ENCODE measurements at places on chromosomes 12 and 14.

GRCh38 chr14:69713209-69713781, 53.6 kb upstream of the SRSF5 start:
- DNase-seq = no peak

GRCh38 chr12:89965993-89966392, 257.4 kb upstream of the ATP2B1 start:
- DNase-seq = no peak

DNA sequence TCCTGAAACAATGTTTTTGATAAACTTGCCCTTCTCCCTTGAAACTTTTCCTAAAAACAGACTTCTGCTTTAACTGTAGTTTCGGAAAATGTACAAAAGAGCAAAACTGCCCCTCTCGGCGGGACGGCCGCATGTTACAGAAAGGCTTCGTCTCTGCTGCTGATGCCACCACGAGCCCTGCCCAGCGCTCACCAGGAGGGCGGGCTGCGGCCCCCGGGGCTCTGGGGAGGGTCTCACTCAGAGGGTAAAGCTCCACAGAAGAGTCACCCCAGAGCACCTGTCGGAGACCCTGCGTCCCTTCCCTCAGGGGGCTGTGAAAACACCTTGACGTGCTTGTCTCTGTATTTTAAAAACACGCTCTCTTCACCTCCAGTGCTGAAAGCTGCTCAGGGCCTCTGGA, 12.5 kb upstream of the GOLGA3 start:
- DNase-seq = no peak

- DNase-seq = no peak
Observed at GRCh38 chr14:55074662-55075061, 23.2 kb downstream of the MAPK1IP1L start.

- no peak for DNase-seq
Observed at GRCh38 chr12:39682689-39683477, 63.3 kb upstream of the ABCD2 start.

- DNase-seq = no peak
Observed at GRCh38 chr12:107875786-107876185, 101.3 kb downstream of the ASCL4 start.

- DNase-seq = no peak
Observed at GRCh38 chr14:30484976-30485375, 74.0 kb upstream of the G2E3 start.

DNA sequence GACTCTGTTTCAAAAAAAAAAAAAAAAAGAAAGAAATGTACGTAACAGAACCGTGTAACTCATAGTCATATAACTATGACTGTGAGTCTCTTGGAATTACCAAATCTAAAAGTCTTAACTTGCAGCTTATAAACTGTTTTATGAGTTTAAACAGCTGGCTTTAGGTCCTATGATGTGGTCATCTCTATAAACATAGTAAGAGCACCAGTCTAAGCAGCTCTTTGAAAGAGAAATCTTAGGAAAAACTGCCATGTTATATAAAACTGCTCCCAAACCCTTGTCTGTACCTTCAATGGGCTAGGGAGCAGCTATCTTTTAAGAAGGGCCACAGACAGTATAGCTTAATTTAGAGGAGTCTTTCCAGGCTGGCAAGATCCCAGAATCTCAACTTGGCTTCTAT, 115.5 kb upstream of the AEBP2 start:
- no peak for DNase-seq

GRCh38 chr12:111166779-111167540, 201.9 kb downstream of the PHETA1 start:
- peak; percentile 40 for DNase-seq

DNA sequence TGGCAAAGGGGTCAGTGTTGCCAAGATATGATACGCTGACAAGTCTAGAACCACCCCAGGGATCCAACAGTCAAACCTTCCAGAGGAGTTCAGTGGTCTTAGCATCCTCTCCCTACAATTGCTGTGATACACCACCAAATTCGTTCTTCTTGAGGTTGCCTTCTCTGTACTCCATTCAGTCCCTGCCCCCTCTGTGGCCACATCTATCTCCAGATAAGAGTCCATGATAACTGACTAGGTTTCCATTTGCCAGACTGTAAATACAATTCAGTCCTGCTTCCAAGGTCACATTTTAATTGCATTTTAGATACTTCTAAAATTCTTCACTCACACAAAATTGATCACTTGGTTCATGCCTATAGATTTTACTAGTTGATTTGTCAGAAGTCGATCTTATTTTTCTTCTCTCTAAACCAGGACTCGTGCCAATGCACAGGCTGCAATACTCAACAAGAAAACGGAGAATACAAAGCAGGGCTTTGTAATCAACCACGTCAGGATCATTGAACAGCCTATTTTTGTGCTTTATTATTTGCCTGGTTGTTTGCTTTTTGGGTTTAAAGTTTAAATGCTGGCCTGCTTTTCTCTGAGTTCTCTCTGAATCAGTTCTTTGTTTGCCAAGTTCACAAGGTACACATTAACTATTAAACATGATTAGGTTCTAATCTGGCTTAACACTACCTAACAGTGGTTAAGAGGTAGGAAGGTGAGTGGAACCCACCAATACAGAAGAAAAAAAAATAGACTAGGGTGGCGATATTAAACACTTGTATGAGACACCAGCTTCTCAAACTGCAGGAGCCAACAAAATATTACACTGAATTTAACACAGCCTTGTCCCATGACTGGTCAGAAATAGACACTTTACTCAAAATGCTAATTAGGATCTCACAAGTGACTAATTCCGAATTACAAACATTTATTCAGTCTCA, 5.3 kb upstream of the TSPAN8 start:
- DNase-seq = no peak

GRCh38 chr14:35333264-35333730, 41.1 kb downstream of the PSMA6 start:
- no peak for DNase-seq

- DNase-seq = no peak
Observed at GRCh38 chr12:104844123-104844522, 114.0 kb downstream of the SLC41A2 start.

GRCh38 chr12:24023081-24023480, 73.6 kb upstream of the SOX5 start:
- DNase-seq = no peak

DNA sequence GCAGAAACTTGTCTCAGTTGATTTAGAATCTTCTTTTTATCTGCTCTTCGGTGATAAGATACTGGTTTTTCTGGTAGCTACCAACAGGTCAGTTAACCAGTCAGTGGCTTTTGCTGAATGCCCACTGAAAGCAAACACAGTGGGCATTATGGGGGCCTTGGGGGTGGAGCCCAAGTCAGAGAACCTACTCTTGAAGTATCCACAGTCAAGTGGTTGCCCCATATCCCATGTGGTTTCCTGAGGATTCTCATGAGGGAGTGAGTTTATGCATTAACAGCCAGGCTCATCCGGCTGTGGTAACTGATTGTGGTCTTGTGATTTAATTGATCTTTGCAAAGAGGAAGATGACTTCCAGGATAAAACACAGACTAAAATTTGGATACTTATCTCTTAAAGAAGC, 83.7 kb downstream of the ST8SIA1 start:
- no peak for DNase-seq

DNA sequence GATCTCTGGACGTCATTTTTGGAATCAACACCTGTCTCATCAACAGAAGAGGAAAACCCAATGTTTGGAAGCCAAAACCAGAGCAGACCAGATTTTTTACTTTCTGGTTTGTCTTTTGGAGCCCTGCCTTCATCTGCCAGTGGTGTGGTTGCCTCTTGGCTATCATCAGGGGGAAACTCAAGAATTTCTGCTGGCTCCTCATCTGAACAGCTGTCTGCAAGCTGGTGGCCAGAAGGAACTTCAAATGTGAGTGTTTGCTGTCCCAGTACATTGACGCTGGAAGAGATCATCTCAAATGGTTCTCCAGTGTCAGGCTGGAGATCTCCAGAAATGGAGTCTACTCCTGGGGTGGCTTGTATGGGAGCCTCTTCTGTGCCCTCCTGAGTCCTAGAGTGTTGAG, 13.8 kb downstream of the PLD4 start:
- no peak for DNase-seq

GRCh38 chr14:24135584-24135833, 485 bp upstream of the PSME1 start:
- DNase-seq = no peak

GRCh38 chr14:42488965-42489364, 882.3 kb downstream of the LRFN5 start:
- no peak for DNase-seq

DNA sequence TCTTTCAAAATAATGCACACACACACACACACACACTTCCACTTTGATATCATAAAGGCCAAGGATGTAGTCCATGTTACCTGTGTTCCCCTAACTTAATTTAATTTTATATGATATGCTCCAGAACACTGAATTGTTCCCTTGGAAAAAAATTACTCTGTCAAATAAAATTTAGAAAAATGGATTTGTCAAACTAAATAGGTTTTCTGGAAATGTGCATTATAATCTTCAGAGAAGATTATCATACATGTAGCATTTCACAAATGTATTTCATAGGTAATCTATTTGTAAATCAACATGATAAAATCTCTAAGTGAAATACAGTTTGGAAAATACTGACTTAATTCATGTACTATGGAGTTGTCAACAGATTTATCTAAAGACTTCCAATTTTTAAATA, 68.6 kb downstream of the CNTN1 start:
- no peak for DNase-seq

DNA sequence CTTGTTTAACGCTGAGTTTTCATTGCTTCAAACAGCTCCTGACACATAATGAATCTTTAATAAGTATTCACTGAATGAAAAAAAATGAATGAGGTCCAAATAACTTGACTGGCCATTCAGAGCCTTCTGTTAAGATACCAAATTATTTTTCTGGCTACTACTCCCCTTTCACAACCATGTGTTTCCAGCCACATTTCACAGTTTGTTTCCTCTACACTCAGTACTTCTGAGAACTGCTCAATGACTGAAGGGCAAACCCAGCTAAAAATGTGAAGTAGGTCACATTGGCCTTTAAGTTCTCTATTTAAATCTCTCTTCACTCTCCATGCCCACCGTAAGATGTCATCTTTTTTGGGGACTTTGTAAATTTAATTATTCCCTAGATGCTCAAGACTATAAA, 78.4 kb upstream of the KRR1 start:
- DNase-seq = no peak

DNA sequence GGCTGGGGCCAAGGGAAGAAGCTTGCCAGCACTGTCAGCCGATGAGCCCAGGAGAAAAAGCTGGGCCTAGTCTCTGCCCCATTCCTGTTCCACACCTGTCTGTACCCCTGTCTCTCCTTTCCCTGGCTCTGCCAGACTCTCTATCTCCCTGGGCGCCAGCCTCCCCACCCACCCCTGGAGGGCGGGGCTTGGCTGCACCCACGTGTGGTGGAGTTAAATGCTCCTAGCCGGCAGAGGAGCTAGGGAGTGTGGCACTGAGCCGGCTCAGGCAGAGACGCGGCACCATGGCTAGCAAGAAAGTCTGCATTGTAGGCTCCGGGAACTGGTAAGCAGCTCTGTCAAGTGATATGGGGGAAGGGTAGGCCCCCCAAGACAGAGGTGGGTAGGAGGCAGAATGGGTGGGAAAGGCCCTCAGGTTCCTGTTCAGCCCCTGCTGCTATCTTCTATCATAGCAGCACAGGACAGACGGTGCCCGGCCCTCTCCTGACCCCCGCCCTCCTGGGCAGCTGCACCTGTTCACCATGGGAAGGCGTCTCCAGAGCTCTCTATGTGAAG, at the start of gene GPD1:
GPD1 (plus strand) TSS at position 242 of the 555 bp plus-strand sequence; CDS start at position 285, 43 bp downstream.
- DNase-seq = peak; percentile 51

- peak; percentile 74 for DNase-seq
Observed at GRCh38 chr14:74905595-74906142, 17.4 kb downstream of the RPS6KL1 start.

GRCh38 chr12:99809909-99810308, 162.4 kb downstream of the GARIN6 start:
- no peak for DNase-seq

GRCh38 chr12:97559267-97559666, 96.7 kb downstream of the RMST start:
- no peak for DNase-seq

DNA sequence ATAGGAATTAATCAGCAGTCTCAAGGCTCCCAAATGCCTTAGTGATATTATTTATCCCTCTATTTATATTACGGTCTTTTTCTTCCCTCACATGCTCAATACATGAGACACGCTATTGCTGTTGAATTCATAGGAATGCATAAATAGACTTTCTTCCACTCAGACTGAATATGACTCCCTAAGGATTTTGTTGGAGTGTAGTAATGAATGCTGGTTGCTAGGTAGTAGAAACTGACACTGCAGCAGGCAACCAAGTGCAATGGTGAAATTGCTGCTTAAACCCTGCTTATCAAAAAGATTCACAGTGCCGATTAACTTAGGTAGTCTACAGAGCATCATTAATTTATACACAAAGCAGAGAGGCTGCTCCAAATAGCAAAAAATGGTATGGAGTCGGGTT, 168.2 kb downstream of the KCNC2 start:
- no peak for DNase-seq

DNA sequence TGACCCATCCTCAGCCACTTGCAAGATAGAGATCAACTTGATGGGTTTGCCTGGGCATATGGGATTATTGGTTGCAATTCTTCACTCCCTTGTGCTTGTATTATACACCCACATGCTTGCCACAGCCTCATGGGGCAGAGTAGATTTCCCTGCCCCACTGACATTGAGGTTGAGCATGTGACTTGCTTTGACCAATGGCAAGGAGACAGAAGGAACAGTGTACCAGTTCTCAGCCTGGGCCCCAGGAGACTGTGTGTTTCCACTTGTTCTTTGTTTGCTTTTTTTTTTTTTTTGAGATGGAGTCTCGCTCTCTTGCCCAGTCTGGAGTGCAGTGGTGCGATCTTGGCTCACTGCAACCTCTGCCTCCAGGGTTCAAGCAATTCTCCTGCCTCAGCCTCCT, 31.8 kb downstream of the CALM1 start:
- no peak for DNase-seq

- DNase-seq = no peak
Observed at GRCh38 chr14:92659765-92660561, 88.5 kb downstream of the LGMN start.

- DNase-seq = no peak
Observed at GRCh38 chr14:36430169-36430568, 89.9 kb downstream of the NKX2-1 start.

- no peak for DNase-seq
Observed at GRCh38 chr12:56724701-56724971, 463 bp downstream of the NACA start.

- DNase-seq = peak; percentile 91
Observed at GRCh38 chr14:23068789-23069412, 11.6 kb upstream of the CDH24 start.

DNA sequence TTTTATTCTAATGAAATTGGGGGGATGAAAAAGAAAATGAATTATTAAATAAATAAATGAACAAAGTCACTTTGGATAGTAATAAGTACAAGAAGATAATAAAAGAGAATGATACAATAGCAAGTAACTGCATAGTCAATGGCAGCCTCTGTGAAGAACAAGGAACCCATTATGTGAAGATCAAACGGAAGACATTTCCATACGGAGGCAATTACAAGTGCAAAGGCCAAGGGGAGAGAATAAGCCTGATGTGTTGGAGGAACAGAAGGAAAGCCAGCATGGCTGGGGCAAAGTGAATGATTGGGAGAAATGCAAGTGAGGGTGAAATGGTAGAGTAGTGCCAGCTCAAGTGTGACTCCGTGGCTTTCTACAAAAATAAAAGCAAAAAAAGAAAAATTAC, 43.9 kb upstream of the CHPT1 start:
- no peak for DNase-seq

GRCh38 chr12:54191550-54192022, 2.8 kb upstream of the SMUG1 start:
- peak; percentile 90 for DNase-seq
